EL (cell line): ENCODE measurements at places on chromosomes 5 and 9.

GRCh38 chr5:56552612-56553268 is 262.6 kb upstream of the MAP3K1 start:
- no peak for DNase-seq

DNA sequence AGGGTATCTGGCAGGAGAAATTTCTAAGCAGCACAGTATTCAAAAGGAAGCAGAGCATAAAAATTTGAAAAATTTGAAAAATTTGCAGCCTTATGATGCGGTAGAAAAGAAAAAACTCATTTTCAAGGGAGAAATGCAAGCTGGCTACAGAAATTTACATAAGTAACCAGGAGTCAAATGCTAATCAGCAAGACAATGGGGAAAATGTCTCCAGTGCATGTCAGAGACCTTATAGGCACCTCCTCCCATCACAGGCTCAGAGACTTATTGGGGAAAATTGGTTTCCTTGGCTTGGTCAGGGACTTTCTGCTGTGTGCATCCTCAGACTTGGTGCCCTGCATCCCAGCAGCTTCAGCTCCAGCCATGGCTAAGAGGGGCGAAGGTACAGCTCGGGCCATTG is 35.8 kb downstream of the IZUMO3 start:
- no peak for DNase-seq

DNA sequence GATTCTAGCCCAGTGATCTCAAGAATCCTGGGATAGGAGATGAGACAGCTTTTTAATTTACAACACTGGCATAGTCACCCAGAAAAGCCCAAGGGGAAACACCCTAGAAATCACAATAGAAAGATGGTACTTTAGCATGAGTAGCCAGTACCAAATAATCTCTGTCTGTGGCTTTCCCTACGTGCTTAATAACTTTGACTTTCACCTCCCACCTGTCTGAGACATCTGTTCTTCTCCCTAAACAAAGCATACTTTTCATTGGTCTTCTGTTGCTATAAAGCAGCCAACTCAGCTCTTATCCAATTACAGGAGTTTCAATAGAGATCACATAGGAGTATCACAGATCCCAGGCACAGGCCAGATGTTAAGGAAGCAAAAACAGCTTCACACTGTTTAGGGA is 10.4 kb downstream of the MARCHF3 start:
- DNase-seq = no peak

DNA sequence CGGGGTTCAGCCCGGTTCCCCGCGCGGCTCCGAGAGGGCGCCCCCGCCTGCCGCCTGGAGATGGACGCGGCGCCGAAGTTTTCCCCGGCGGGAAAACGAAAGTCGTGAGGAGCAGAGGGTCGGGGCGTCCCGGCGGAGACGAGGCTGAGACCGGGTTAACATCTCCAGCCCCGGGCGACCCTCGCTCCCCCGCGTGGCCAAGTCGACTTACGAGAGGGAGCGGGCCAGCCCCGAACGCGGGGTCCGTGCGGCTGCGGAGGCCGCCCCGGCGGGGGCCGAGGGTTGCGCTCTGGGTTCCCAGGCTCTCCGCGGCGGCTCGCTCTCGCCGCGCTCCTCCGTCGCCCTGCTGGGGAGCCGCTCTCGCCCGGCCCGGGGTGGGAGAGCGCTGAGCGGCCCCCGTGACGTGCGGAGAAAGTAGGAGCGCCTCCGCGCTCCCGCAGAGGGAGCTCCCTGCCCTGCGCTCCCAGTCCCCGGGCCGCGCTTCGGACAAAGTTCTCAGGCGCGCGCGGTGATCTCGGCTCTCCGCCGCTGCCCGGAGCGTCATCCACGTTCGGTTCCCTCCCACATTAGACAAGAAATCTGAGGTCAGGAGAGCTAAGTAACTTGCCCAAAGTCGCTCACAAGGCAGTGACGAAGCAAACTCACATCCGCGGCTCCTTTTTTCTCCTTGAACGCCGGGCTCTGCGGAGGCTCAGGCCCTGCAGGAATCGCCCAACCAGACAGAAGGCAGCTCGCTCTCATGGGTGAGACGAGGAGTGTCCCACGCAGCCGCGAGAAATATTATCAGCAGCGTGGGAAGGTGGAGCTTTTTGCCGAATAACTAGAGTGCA is 1.2 kb upstream of the GCNT4 start:
- peak; percentile 84 for DNase-seq

- DNase-seq = no peak
These were observed 68.7 kb downstream of the SEMA4D start for GRCh38 chr9:89428901-89429890.

DNA sequence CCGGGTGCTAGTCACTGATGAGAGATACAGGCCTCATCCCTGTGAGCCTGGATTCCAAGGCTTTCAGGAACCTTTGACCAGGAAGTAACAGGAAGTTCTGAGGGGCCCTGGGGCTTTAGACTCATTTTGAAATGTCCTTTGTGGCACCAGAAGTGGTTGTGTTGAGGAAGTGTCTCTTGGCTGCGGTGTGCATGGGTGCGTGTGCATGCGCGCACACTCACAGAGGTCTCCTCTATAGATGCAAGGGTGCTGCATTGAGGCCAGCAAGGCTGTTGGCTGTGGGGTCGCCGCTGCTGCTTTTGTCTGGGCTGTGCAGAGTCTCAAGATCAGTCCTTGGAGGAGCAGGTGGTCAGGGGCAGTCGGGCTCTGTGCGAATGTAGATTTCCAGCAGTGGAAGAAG is 7.6 kb downstream of the RAB24 start:
- DNase-seq = no peak

DNA sequence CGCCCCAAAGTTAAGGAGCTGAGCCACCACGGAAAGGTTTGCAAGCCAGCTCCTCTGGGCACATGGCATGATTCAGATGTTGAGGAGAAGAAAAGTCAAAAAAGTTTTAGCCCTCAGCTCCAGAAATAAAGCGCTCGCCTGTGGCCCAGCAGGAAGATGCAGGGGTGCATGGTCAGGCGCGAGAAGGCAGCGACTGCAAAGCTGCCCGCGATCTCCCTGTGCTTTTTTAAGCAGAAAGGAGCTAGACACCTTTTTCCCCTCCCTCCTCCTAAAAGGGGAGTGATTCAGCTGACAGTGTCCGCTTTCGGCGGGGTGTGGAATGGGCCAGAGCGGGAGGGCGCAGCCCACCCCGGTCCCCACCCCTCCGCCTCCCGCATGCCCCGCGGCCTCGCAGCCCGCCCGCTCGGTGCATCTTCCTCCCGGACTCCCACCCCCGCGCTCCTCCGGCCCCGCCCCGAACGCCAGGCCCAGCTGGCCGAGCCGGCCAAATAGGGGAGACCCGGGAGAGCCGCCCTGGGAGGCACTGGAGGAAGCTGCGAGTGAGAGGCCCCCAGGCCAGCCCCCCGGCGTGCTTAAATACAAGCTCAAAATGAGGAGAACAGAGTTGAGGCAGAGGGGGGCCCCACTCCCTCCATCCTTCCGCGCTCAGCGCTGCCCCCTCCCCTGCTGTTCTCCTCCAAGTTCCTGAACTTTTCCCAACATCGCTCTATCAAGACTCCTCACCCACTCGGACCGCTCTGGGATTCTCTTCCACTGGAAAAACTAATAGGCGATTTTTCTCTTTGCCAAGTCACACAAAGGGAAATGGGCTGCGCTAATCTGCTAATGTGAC is at the start of gene ADAMTS12:
Gene ADAMTS12 (minus strand): TSS at position 203 of the 832 bp plus-strand sequence. CDS start 134 bp downstream, at position 69.
- DNase-seq = peak; percentile 91

- DNase-seq = no peak
These were observed 18.7 kb downstream of the NOTCH1 start for GRCh38 chr9:136527131-136527530.

GRCh38 chr5:176131771-176132170 is 106.5 kb upstream of the SIMC1 start:
- no peak for DNase-seq

GRCh38 chr5:132363431-132364112 is 5.9 kb upstream of the SLC22A5 start:
- DNase-seq = peak; percentile 93

- DNase-seq = no peak
These were observed 1359.1 kb upstream of the CDH9 start for GRCh38 chr5:28397502-28397941.

- no peak for DNase-seq
These were observed 281.9 kb upstream of the NMUR2 start for GRCh38 chr5:152686931-152687330.

GRCh38 chr9:89023740-89024139 is 32.5 kb downstream of the S1PR3 start:
- DNase-seq = no peak

DNA sequence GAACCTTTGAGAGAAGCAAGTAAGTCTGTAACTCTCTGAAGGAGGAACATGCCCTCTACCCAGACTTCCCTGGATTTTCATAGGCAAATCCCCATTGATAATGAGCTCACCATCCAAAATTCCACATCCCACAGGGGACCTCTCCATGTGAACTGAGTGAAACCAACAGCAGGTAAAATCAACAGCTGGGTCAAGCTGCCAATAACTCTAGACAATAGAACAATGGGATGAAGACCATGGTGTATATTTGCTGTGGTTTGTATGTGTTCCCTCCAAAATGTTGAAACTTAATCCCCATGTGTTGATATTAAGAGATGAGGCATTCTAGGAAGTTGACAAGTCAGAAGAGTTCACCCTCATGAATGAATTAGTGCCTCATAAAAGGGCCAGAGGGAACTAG is 110.2 kb upstream of the MYO10 start:
- no peak for DNase-seq

- peak; percentile 87 for DNase-seq
These were observed 404.6 kb downstream of the CSNK1G3 start for GRCh38 chr5:123916345-123917121.

GRCh38 chr9:137664676-137665075 is 45.9 kb downstream of the EHMT1 start:
- DNase-seq = no peak

GRCh38 chr9:72807765-72808445 is 144.9 kb downstream of the ALDH1A1 start:
- DNase-seq = no peak

DNA sequence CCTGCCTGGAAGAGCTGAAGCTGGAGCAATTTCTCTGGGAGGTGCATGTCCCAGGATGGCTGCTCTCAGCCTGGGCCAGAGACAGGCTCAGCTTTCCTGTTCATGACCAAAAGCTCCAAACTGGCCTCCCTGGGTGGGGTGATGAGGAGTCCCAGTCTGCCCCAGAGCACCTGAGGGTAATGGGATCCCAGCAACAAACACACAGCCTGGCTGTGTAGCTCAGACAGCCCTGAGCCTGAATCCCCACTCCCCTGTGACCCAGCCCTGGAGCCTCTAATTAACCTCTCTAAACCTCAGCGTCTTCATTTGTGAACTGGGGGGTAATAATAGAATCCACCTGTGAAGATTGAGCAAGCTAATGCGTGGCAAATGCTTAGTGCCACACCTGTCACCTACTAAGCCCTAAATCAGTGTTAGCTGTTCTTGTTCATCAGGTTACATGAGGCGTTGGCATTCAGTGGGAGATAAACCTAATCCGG is 67.5 kb downstream of the HSPA4 start:
- DNase-seq = no peak

DNA sequence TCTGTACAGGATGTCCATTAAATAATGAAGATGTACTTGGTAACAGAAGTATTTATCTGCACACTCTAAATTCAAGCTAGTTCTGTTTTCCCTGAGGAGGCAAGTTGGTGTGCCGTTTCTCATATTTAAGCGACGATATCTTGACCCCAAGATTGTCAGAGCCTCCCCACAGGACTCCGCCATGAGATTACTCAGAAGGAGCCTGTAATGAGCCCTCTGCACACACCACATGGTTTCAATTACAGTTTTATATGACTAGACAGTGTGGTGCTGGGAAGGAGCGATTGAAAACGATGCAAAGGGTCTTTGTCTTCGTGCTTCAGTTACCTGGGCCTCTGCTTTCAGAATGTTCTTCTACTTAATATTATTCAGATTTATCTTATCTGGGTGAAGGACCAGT is 840.4 kb upstream of the WWC1 start:
- DNase-seq = peak; percentile 1

DNA sequence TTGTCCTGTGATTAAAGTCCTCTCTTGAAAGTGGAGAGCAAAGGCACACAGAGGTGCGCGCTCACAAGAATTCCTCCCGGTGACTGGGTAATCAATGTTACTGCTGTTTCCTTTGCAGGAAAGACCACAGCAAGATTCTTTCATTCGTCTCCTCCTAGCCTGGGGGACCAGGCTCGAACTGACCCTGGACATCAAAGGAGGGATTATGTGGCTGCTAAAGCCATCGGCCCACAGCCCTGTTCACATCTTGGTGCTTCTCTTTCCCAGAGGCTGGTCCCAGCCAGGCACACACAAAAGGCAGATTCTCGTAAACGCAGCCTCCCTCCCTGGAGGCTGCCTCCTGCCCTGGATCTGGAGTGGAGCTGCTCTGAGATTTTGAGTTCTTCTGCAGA is 230.9 kb downstream of the FANCC start:
- no peak for DNase-seq

- DNase-seq = no peak
These were observed 173.8 kb downstream of the GAS1 start for GRCh38 chr9:86773422-86773945.

- DNase-seq = no peak
These were observed 9.6 kb upstream of the SSBP2 start for GRCh38 chr5:81760521-81760920.

DNA sequence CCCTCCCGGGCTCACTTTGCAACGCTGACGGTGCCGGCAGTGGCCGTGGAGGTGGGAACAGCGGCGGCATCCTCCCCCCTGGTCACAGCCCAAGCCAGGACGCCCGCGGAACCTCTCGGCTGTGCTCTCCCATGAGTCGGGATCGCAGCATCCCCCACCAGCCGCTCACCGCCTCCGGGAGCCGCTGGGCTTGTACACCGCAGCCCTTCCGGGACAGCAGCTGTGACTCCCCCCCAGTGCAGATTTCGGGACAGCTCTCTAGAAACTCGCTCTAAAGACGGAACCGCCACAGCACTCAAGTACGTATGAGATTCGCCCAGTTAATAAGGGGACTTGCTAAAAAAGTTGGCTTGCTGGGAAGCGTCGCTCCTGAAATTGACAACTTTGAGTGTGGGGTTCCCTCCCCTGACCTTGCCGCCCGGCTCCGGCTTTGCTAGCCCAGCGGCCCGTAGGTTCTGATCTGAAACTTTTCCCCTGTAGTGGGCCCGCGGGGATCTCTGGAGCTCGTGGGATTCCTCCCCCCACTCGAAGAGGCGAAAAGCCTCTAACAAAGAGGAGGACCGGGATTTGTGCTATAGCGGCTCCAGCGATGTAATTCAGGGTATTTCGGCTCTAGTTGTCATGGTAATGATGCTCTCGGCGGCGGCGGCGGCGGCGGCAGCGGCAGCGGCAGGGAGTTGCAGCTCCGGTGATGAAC is 572 bp downstream of the NR4A3 start:
- DNase-seq = no peak
